ENCODE measurements at places on chromosomes 2 and 18.

DNA sequence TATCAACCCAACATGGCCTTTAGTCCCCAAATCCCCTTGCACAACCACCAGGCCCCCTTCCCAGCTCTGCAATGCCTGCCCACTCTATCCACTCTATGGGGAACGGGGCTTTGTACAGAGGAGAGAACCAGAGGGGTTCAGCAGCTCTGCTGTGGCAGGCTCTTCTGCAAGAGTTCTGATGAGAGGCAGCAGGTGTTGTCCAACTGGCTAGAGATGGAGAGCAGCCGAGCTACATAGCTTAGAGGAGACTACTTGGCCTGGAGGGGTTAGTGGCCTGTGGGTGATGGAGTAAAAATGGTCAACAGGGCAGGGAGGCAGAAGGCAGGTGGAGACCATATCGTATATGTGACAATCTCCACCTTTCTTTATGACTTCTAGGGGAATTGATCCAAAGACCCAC, 103.0 kb downstream of the QPCT start:
- DNase-seq: no peak

- DNase-seq: no peak
Measured at GRCh38 chr2:119290859-119291587, 67.4 kb downstream of the STEAP3 start.

GRCh38 chr2:197897960-197898678, 93.7 kb downstream of the PLCL1 start:
- no peak for DNase-seq

DNA sequence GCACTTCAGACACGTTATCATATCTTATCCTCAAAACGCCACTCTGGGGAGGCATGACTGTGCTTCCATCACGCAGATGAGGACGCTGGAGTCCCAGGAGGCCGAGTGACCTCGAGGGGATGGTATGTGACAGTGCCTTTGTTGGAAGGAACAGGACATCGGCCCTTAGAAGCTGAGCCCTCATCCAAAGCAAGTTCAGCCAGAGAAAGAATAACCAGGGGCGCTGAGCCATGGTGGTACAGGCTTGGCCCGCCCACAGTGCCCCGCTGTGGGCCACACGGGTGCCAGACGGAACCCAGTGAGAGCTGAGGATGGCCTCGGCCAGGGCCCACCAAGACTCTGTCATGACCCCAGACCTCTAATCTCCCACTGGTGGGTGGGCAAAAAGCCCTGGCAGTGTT, 31.3 kb downstream of the HS1BP3 start:
- no peak for DNase-seq

GRCh38 chr2:37489536-37489935, 145.1 kb downstream of the QPCT start:
- DNase-seq: no peak

GRCh38 chr2:68103709-68104055, 40.9 kb upstream of the C1D start:
- no peak for DNase-seq

Data from activated CD4-positive, CD25-positive, alpha-beta regulatory T cell treated with anti-CD3 and anti-CD28 coated beads, Interleukin-2, amount 50 U/mL, for 72 hours (primary cell).